NCI-H446 (cell line): ENCODE measurements at places on chromosomes 1 and 21.
A peak's percentile ranks its signal among the peaks of the same experiment; 100 is the strongest.

- DNase-seq, result peak; percentile 2
These were observed 4.0 kb downstream of the PHC2 start for GRCh38 chr1:33426916-33427315.

- DNase-seq, result no peak
These were observed 2.4 kb downstream of the FNBP1L start for GRCh38 chr1:93450321-93450720.

DNA sequence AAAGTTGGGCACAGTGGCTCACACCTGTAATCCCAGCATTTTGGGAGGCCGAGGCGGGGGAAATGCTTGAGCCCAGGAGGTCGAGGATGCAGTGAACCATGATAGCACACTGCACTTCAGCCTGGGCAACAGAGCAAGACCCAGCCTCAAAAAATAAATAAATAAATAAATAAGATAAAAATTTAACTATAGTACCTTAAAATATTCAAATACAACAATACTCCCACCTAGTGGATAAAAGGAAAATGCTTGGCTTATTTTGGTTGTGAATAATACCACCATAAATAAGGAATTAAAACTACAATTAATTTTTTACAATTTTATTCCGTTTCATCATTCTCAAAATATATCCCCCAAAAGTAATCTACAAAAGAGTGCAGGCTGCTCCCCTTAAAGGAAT is 8.1 kb downstream of the PSMG1 start:
- DNase-seq, result peak; percentile 3

- no peak for DNase-seq
These were observed 72.3 kb upstream of the NTPCR start for GRCh38 chr1:232878086-232878485.

DNA sequence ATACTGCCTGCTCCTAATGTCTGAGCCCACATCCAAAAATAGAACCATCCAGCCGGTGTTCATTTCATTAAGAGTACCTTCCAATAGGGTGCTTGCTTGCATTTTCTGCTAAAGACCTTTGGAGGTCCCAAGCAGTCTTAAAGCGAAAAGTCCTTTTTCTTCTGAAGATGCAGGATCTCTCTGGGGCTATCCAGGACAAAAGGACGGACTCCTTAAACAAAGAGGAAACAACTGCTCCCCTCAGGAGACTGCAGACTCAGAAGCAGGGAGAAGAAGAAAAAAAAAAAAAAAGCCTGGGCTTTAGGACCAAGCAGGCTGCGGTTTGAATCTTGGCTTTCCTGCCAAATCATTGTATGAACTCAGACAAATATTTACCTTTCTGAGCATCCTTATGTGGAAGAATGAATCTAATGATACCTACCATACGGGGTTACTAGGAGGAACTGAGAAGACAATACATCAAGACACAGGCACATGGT is 204.0 kb downstream of the PLPP3 start:
- no peak for DNase-seq

- DNase-seq, result no peak
These were observed 164.3 kb downstream of the SETD4 start for GRCh38 chr21:35896060-35896459.

GRCh38 chr1:168116327-168116799 is 20.4 kb downstream of the GPR161 start:
- no peak for DNase-seq

- no peak for DNase-seq
These were observed 3.9 kb upstream of the DENND2D start for GRCh38 chr1:111204201-111204982.

DNA sequence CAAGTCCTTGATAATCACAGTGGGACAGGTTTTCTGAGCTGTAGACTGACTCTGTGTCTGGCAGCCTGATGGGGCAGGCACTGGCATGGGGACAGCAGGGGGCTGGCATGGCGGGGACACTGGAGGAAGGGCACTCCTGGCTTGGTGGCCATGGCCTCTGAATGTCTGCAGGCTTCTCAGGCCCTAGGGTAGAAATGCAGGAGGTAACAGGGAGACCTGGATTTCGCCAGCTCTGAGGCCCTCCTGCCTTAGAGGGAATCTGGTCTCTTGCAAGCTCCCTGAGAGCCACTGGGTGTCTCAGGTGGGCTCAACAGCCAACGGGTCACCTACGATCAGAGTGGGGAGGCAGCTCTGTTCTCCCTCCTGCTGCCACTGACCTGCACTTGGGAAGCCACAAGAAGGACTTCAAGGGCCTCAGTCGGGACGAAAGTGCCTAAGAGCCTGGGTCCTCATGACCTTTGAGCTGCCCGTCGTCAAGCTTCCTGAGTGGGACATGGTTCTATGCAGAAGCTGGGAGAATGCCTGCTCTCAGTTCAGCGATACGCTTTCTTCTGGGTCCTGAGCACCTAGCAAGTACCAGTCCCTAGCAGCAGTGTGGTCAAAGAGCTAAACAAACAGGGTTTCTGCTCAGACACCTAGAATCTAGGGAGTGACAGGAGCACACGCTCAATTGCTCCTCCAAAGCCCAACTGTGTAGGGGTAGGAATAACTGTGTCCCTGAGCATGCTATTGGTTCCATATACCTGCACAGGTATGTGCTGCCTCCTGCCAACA is 569.0 kb downstream of the PTPRU start:
- DNase-seq, result no peak
